Activated CD4-positive, alpha-beta memory T cell treated with anti-CD3 and anti-CD28 coated beads for 36 hours (primary cell): ENCODE measurements at places on chromosomes 3 and 15. TPM values are rescaled to one million over a fixed set of nuclear protein-coding genes. Genes with fewer than 3 reads are reported as not detected.

GRCh38 chr3:43000387-43000786 lies 21.3 kb downstream of the GASK1A start:
- H3K4me1 ChIP-seq: peaks cover 15% of the 10 kb centered on the region
- H3K27me3 ChIP-seq: no peaks in the 10 kb centered on the region
- H3K36me3 ChIP-seq: no peaks in the 10 kb centered on the region
- no peak overlapping the region for H3K4me3 ChIP-seq
- H3K27ac ChIP-seq: no peak overlapping the region

GRCh38 chr15:69578787-69579583 lies 126.4 kb downstream of the RPLP1 start:
- peaks cover 30% of the 10 kb centered on the region for H3K4me1 ChIP-seq
- no peak overlapping the region for H3K4me3 ChIP-seq
- no peak overlapping the region for H3K27ac ChIP-seq
- DNase-seq: no peak
- H3K27me3 ChIP-seq: no peaks in the 10 kb centered on the region
- H3K36me3 ChIP-seq: no peaks in the 10 kb centered on the region

- H3K36me3 ChIP-seq: peaks cover 12% of the 10 kb centered on the region
- H3K4me3 ChIP-seq: no peak overlapping the region
Observed at GRCh38 chr3:71565976-71566375, 17.6 kb downstream of the FOXP1 start.

SYNPR gene
- not detected for total RNA-seq

GRCh38 chr3:133167340-133168024 lies 129.3 kb downstream of the TMEM108 start:
- H3K36me3 ChIP-seq: no peaks in the 10 kb centered on the region
- no peaks in the 10 kb centered on the region for H3K4me1 ChIP-seq
- peaks cover 4% of the 10 kb centered on the region for H3K27me3 ChIP-seq
- H3K4me3 ChIP-seq: no peak overlapping the region
- no peak overlapping the region for H3K27ac ChIP-seq

DNA sequence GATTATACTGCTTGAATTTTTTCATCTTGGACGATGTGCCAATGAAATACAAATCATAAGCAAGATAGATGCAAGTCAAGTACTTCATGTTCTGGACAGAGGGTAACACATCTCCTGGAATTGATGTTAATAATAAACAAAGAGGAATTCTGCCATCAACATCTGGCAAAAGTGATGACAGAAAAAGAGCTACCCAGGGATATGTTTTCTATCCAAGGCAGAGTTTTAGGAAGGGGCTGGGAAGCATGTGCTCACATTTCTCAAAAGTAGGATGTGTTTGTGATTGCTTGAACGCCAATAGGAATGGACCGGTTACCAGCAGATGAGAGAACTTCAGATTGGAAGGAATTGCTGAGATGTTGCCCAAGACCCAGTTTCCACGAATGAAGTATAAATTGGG lies 242.6 kb upstream of the AGTR1 start:
- H3K4me1 ChIP-seq: no peaks in the 10 kb centered on the region
- no peaks in the 10 kb centered on the region for H3K27me3 ChIP-seq
- H3K36me3 ChIP-seq: no peaks in the 10 kb centered on the region
- DNase-seq: no peak

SSR3 gene
- 162 TPM for total RNA-seq

IL17RB gene
- 1.1 TPM for total RNA-seq

- peaks cover 17% of the 10 kb centered on the region for H3K27me3 ChIP-seq
- peaks cover 34% of the 10 kb centered on the region for H3K4me1 ChIP-seq
- DNase-seq: peak; percentile 68
- peaks cover 18% of the 10 kb centered on the region for H3K36me3 ChIP-seq
Observed at GRCh38 chr15:50182219-50183013, 420 bp downstream of the SLC27A2 start.

PLXND1 gene
- 7.2 TPM for total RNA-seq

GRCh38 chr15:99435113-99435695 lies 130.6 kb upstream of the MEF2A start:
- H3K4me1 ChIP-seq: peaks cover 20% of the 10 kb centered on the region
- H3K36me3 ChIP-seq: no peaks in the 10 kb centered on the region
- no peaks in the 10 kb centered on the region for H3K27me3 ChIP-seq
- no peak overlapping the region for H3K4me3 ChIP-seq
- DNase-seq: no peak
- no peak overlapping the region for H3K27ac ChIP-seq

CCR3 gene
- total RNA-seq: not detected
